ENCODE measurements at places on chromosomes 6 and 20.

- DNase-seq: no peak
Measured at GRCh38 chr6:18241208-18242038, 22.9 kb downstream of the DEK start.

DNA sequence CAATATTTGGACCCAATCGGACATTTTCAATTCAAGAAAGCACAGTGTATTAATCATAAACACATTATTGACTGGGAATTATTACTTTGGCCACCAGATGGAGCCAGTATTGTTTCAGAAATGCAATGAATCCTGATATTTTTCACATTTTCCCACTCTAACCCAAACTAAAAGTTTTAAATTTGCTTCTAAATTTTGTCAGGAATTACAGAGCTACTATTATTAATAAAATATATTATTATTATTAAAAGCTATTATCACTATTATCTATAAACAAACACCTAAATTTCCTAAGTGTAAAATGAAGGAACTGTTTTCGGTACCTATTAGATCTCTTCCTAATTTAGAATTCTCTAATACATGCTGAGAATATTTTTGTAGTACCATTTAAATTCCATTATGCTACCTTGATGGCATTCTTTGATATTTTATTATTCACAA, 245.3 kb downstream of the OGFRL1 start:
- no peak for DNase-seq

DNA sequence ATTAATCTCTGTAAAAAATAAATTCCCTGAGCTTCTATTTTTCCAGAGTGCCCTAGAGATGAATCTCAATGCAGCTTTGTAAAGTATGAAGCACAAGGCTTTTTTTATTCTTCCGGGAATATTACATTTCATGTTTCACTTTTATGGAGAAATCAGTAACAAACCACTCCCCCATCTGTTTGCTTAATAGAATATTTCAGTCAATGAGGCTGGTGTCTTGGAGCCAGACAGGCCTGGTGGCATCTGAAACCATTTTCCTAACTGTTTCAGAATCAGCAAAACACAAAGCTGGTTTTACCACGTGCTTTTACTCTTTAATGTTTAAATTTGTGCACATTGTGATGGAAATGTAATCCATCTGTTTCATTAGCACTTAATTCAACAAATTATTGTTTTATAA, 400.8 kb upstream of the HSF2 start:
- DNase-seq: no peak

GRCh38 chr6:124027392-124027791, 223.7 kb downstream of the NKAIN2 start:
- DNase-seq: no peak

DNA sequence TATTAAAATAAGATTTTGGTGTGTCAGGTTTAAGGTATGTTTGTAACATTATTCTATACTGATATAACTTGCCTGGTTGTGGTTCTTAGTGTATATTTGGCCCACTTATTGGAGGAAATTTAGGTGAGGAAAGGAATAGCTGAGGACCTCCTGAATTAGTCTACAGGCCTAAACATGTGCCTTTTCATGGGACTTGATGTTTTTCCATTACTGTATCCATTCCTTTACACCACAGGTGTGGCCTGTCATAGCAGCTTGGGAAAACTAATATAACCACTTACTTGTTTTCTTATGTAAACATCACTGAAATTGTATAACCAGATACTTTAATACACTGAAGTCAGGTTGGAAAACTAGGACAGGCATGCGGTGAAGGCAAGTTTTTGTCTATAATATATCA, 27.6 kb downstream of the BCKDHB start:
- no peak for DNase-seq

DNA sequence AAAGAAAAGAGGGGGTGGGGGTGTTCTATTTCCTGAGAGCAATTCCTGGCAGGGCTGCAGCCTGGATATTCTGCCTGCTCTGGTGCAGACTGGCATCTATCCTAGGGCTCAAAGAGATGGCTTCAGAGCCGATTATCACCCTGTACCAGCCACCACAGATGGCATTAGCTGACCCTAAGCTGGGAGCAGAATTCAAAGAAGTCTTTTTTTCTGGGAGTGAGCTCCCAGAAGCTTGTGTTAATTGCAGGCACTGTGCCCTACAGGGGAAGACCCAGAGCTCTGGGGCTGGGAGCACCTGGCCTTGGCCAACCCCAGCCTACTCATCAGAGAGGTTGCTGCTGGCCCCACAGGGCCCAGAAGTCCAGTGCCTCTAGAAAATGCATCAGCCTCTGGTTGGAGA, 85.9 kb downstream of the PXDC1 start:
- DNase-seq: no peak

- DNase-seq: no peak
Measured at GRCh38 chr6:24775520-24776058, 852 bp downstream of the GMNN start.

GRCh38 chr6:39653612-39654011, 71.6 kb downstream of the KIF6 start:
- no peak for DNase-seq

DNA sequence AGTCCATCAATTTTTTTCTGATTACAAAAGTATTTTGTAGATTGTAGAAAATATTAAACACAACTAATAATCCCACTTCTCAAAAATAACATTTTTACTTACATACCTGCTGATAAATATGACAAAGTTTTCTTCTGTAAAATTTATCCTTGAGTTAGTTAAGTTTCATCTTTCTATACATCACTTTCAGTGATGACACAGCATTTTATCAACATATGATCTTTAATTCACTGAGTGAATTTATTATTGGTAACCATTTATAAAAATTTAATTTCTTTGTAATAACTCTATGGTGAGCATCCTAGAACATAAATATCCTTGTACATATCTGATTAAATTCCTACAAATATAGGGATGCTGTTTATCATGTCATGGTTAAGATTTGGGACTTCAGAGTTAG, 385.0 kb upstream of the SLC35B3 start:
- DNase-seq: no peak

DNA sequence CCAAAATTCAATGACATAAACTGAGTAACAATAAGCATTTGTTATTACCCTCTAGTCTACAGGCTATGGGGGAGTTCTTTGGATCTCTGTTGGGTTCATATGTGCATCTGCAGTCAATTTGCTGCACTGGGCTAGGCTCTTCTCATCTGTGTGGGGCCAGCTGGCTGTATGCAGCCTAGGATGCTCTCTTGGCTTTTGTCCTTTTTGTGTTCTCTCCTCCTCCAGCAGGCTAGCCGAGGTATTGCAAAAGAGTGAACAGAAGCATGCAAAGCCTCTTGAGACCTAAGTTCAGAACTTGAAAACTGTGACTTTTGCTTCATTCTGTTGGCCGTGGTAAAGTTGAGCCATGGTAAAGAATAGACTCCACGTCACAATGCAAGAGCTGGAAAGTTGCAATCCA, 62.8 kb upstream of the FOXO3 start:
- peak; percentile 27 for DNase-seq

GRCh38 chr20:59667981-59668515, 63.7 kb downstream of the PHACTR3 start:
- no peak for DNase-seq

DNA sequence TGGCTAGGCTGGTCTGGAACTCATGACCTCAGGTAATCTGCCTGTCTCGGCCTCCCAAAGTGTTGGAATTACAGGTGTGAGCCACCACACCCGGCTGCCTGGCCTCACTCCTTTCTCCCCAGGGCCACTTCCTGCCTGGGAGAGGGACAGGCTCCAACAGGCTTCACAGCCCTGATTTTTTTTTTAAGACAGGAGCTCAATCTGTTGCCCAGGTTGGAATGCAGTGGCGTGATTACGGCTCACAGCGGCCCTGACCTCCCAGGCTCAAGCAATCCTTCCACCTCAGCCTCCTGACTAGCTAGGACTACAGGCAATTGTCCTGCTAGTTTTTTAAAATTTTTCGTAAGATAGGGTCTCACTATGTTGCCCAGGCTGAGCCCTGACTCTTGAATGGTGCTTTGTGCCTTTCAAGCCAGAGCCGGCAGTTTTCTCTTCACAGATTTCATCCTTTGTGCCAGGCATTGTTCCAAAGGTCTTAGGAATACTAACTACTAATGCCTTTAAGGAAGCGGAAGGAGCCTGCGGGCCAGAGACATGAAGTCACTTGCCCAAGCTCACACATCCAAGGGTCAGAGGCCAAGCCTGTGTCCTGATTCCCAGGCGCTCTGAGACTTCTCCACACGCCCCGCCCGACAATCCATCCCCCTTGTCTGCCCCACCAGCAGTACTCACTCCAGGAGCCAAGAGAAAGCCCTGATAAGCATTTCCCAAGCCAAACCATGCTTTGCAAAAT, 19.2 kb downstream of the CAPN11 start:
- DNase-seq: no peak

DNA sequence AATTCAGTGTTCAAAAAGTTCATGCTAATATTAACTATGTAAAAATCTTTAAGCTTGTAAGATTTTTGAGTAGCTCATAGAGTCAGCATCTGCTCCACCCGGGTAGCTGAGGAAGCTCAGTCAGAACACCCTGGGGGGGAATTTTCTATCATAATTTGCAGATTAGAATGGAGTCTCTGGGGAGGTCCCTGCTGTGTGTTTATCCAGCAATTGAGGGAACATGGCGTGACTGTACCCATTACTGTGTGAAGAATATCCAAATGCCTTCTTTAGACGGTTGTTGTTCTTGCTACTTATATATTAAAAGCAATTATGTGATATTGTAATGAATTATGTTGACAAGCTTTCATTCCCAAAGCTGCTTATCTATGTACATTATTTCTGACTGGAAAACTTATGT, 64.8 kb downstream of the AIG1 start:
- no peak for DNase-seq

GRCh38 chr6:134619789-134620188, 301.9 kb upstream of the SGK1 start:
- no peak for DNase-seq

- no peak for DNase-seq
Measured at GRCh38 chr20:1533059-1533458, 24.4 kb downstream of the SIRPD start.

Data from nephron progenitor cell (in vitro differentiated cells).